Tibial nerve (tissue), 4 donors: ENCODE measurements at places on chromosomes 1 and 21.

DNA sequence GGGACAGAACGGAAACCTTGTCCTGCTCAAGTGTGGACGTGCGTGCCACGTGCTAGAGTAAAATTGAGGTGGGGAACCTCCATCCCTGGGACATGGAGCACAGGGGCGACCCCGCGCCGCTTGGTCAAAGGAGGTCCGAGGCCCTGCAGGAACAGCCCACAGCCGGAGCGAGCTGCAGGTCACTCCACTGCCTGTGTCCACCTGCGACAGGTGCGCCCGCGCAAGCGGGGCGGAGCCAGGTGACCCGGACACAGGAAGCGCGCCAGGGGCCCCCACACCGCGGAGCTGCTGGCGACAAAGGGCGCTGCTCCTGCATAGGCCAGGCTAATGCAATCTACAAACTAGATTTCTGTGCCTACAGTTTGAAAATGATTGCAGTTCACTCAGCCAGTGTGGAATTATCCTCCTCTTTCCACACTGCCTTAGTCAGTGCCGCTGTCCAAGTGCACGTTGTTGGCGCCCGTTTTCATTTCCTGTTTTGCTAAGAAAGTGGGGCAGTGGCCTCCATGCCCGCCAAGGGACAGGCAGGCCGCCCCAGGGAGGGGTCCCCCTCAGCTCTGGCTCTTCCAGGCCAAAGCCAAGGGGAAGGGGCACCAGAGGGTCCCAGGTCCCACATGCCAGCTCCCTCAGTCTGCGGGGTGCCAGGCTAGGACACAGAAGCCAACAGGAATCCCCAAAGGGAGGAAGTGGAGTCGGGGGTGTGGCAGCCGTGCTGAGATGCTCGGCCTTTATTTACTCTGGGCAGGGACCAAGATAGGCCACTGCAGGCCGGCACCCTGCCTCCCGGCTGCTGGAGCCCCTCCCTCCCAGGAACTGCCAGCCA, 4.3 kb upstream of the NADK start:
- peaks cover 31% of the 10 kb centered on the region for H3K36me3 ChIP-seq
- peak; percentile 55 for DNase-seq
- H3K27me3 ChIP-seq, result no peaks in the 10 kb centered on the region
- peak overlapping the region; percentile 79 for H3K27ac ChIP-seq

DNA sequence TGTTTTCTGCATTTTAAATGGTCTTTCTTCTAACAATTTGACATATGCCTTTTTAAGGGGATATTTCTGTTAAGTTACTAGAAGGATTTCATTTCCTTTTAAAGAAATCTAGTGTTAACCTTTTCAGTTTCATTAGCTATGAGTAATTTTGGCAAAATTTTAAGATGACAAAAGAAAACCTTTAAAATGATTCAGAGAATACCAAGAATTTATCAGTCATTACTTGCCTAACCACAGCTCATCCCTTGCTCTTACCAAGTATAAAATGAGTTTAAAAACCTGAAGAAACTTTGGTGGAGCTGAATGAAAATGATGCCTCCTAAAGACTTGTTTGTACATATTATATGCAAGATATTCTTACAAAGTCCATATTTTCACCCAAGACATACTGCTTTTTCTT, 101.7 kb downstream of the NEK7 start:
- no peaks in the 10 kb centered on the region for H3K27me3 ChIP-seq
- no peak overlapping the region for H3K4me3 ChIP-seq

- H3K27ac ChIP-seq, result no peak overlapping the region
- no peak for DNase-seq
- H3K27me3 ChIP-seq, result no peaks in the 10 kb centered on the region
- H3K36me3 ChIP-seq, result no peaks in the 10 kb centered on the region
Measured at GRCh38 chr1:215992620-215993019, 425.5 kb downstream of the KCTD3 start.

DNA sequence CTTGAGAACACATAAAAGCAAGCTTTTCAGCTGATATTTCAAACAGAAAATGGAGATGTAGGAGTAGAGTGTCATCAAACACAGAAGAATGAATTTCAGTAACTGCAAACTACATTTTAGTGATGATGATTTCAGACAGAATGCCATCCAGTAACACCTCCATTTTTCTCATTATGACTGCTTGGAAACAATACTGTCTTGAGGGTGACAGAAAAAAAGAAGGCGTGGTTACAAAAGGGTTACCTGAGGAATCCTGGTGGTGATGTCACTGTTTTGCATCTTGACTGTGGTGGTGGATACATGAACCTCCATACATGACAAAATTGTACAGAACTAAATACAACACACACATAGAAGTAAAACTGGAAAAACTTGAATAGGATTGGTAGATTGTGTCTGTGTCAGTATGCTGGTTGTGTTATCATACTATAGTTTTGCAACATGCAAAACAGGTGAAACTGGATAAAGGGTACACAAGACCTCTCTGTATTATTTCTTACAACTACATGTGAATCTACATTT, 375.9 kb downstream of the PTBP2 start:
- H3K4me1 ChIP-seq, result no peaks in the 10 kb centered on the region
- H3K36me3 ChIP-seq, result peaks cover 15% of the 10 kb centered on the region
- DNase-seq, result no peak

GRCh38 chr1:114342376-114342775, 168.6 kb downstream of the TRIM33 start:
- H3K27me3 ChIP-seq, result no peaks in the 10 kb centered on the region
- H3K4me3 ChIP-seq, result no peak overlapping the region
- no peaks in the 10 kb centered on the region for H3K36me3 ChIP-seq

DNA sequence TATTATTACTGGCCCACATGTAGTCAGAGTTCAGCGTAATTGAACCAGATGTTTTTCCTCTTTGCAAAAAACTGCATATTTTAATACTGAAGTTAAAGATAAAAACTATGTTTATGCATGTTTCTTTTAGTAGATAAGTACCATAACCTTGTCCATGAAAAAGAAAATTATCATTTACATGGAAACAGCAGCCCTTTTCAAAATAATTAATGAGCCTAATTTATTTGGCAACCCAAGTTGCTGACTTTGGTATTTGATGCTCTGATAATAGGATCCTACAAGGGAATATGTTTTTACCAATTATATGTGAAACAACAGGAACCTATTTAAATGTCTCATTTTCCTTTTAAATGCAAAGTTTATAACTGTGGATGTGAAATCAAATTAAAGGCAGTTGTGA, 281.3 kb upstream of the C1orf105 start:
- H3K27ac ChIP-seq, result peak overlapping the region; percentile 75
- no peaks in the 10 kb centered on the region for H3K27me3 ChIP-seq
- peaks cover 13% of the 10 kb centered on the region for H3K4me1 ChIP-seq
- no peak for DNase-seq
- no peak overlapping the region for H3K4me3 ChIP-seq

DNA sequence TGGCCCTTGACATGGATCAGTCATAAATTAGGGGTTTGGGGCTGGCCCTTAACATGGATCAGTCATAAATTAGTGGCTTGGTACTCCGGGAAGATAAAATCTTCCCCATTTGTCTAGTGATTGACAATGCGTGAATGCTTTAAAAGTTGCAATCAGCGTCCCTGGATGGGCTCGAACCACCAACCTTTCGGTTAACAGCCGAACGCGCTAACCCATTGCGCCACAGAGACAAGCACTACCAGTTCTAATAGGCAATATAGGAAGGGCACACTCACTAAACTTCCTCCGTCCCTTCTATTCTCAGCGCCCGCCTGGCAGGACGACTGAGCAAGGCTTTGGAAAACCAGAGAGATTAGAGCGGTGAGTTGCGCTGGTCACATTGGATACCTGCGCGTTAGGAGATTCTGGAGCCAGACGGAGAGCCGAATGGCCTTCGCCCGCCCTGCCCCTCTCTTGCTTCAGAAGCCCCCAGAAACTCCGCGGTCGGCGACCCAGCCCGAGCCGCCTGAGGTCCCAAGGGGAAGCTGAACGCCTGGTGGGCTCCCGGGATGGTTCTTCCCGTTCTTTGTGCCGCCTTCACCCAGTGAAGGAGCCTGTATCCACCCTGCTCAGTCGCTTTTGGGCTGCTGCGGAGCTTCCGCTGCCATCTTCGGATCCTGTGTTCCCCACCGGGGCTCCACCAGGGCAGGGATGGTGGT, 235.9 kb downstream of the FAM72C start:
- no peak for DNase-seq
- H3K27ac ChIP-seq, result no peak overlapping the region
- H3K4me3 ChIP-seq, result peak overlapping the region; percentile 21
- H3K36me3 ChIP-seq, result no peaks in the 10 kb centered on the region
- no peaks in the 10 kb centered on the region for H3K4me1 ChIP-seq

- H3K27ac ChIP-seq, result no peak overlapping the region
- no peak for DNase-seq
- H3K36me3 ChIP-seq, result peaks cover 3% of the 10 kb centered on the region
- no peaks in the 10 kb centered on the region for H3K27me3 ChIP-seq
- H3K4me3 ChIP-seq, result no peak overlapping the region
Measured at GRCh38 chr1:235783148-235783776, 83.4 kb downstream of the LYST start.

- no peak overlapping the region for H3K4me3 ChIP-seq
- H3K27ac ChIP-seq, result no peak overlapping the region
- no peaks in the 10 kb centered on the region for H3K36me3 ChIP-seq
- peaks cover 12% of the 10 kb centered on the region for H3K4me1 ChIP-seq
- H3K27me3 ChIP-seq, result no peaks in the 10 kb centered on the region
Measured at GRCh38 chr1:44705470-44705869, 25.5 kb downstream of the RNU5D-1 start.

DNA sequence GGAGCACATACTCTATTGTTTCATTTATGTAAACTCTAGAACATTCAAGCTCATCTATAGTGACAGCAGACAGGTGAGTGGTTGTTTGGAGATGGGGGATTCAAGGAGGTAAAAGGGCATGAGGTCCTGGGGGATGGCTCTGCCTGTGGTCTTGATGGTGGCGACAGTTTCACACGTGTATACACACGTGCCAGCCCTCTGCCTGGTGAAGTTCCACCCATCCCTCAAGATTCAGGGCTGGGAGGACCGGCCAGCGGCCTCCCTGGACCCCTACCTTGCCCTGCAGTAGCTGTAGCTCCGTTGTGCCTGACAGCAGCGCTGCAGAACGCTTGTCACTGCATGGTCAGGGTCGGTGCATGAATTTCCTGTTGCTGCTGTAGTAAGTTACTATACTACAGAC, 38.9 kb upstream of the UTS2 start:
- no peaks in the 10 kb centered on the region for H3K27me3 ChIP-seq
- H3K4me1 ChIP-seq, result no peaks in the 10 kb centered on the region
- H3K27ac ChIP-seq, result no peak overlapping the region
- no peaks in the 10 kb centered on the region for H3K36me3 ChIP-seq
- H3K4me3 ChIP-seq, result no peak overlapping the region
- no peak for DNase-seq

DNA sequence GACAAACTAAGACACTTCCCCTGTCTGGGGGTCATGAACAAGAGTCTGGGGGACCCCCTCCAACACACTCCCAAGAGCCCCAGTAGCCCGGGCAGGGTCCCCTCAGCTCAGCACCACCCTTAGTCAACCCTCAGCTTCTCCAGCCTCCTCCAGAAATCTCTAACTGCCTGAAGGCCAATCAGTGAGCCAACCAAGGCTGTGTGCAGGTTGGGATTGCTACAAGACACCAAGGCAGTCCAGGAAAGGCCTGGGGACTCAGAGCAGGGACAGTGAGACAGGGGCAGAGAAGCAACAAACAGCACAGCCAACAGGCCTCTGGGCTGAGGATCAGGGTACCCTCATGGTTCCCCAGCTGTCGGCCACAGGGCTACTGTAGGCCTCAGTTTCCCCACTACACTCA, 13.3 kb downstream of the SMIM12 start:
- no peaks in the 10 kb centered on the region for H3K36me3 ChIP-seq
- H3K4me1 ChIP-seq, result no peaks in the 10 kb centered on the region
- no peaks in the 10 kb centered on the region for H3K27me3 ChIP-seq
- H3K27ac ChIP-seq, result no peak overlapping the region
- no peak overlapping the region for H3K4me3 ChIP-seq

DNA sequence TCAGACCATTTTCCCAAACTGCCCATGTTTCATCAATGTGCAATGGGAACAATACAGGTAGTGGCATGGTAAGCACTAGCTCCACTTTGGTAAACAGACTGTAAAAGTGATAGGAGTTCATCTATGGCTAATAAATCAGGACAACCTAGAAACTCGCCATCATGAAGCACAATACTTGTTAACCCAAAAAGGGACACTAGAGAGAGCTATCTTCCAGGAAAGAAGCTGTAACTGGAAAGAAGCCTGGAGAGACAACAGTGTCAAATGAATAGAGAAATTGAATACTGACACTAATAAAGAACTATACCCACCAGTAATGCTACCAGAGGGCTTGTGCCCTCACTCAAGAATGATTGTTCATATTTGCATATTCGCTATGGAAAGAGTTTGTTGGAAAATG, 164.7 kb upstream of the RGS18 start:
- H3K4me1 ChIP-seq, result no peaks in the 10 kb centered on the region
- H3K36me3 ChIP-seq, result no peaks in the 10 kb centered on the region
- DNase-seq, result no peak
- no peak overlapping the region for H3K27ac ChIP-seq
- no peaks in the 10 kb centered on the region for H3K27me3 ChIP-seq

DNA sequence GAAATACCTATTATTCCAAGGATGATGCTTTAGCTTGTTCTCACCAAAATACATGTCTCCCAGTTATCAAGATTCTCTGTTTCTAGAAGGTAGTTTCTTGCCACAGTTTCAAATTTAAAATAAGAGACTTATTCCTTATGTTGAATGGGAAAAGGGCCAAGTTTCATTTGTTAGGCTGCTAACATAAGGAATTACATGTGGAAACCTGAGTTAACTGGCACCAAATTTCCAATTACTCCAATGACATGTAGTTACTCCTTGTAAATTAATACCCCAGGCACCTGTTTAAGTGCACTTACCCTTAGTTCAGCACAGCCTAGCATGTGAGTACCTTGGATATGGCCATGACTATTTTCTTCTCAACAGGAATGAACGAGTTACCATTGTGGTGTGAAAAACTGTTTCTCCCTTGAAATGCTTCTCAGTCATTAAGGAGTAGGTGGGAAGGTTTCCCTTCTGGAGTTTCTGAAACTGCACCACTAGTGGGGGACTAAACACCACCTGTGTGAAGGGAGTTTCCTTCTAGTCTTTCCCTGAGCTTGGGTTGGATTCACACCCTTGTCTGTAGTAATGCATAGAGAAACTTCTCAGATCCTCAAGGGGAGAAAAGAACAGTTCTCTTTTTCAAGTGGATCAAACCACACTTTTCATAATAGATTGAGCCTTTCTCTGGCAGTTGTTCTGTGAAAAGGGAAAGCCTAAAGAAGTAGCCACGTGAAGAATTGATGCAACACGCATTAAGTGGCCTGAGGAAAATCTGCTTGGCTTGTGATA, 32.3 kb upstream of the LRRC8C start:
- no peaks in the 10 kb centered on the region for H3K36me3 ChIP-seq
- no peaks in the 10 kb centered on the region for H3K27me3 ChIP-seq
